ENCODE measurements at places on chromosomes 5 and 9.

DNA sequence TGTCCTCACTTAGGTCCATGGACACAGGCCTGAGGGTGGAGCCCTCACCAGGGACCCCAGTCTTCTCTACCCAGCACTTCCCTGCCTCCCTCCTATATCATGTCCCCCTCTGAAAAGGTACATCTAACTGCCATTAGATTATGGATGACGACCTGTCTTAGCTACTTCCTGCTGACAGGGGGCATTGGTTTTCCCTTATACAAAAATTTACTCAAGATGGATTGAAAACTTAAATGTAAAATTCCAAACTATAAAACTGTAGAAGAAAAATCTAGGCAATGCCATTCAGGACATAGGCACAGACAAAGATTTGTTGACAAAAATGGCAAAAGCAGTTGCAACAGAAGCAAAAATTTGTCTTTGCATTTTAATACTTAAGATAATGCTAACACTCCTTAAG is 623.2 kb upstream of the FAM174A start:
- no peak for DNase-seq

DNA sequence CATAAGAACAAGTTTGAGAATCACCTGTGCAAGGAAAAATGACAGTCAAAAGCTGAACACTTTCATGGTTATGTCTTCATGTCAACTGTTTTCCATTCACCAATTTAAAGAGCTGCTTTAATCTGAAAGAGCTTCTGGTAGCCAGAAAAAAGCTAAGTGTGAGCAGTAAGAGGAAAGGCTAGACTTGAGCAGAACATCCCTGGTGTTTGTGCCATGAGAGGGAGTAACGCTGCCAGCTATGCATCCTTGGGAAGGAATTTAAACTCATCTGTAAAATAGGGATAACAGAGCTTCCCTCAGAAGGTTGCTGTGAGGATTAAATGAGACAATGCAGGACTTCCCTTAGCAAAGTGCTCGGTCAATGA is 193.7 kb downstream of the MAPKAP1 start:
- no peak for DNase-seq

DNA sequence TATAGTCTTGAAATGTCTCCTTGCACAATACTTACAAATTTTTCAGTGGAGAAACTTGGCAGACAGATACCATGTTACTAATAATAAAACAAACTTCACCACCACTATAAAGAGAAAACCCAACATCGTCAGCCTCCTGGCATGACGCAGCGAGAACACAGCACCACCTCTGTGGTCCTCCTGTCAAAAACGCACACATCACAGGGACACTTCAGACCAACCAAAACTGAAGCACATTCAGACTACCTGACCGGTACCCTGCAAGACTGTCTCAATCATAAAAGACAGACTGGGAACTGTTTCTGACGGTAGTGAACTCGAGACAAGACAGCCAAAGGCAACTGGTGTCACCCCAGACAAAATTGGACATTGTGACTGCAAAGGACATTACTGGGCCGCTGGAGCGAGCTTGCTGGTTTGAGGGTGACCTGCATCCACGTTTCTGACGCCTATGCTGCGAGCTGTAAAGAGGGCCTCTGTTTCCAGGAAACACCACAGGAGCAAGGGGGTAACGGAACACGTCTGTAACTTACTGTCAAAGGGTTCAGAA is 34.4 kb downstream of the NSUN2 start:
- DNase-seq: no peak

DNA sequence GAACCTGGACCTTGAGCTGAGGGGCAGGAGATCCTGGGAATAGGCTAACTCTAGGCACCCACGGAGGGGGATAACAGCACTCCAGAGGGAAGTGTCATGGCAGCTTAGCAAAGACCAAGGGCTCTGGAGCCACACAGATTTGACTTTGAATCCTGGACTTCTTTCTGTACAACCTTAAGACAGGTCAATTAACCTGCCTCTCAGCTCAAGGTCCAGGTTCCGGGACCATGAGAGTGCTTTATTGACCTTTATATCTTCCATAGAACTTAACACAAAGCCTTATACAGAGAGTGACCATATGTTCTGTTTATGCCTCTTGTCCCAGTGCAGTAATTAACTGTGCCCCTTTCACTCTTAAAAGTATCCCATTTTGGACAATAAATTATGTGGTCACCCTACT is 90.5 kb upstream of the LRRTM2 start:
- DNase-seq: no peak

GRCh38 chr9:38149647-38150046 is 80.6 kb upstream of the SHB start:
- DNase-seq: no peak

DNA sequence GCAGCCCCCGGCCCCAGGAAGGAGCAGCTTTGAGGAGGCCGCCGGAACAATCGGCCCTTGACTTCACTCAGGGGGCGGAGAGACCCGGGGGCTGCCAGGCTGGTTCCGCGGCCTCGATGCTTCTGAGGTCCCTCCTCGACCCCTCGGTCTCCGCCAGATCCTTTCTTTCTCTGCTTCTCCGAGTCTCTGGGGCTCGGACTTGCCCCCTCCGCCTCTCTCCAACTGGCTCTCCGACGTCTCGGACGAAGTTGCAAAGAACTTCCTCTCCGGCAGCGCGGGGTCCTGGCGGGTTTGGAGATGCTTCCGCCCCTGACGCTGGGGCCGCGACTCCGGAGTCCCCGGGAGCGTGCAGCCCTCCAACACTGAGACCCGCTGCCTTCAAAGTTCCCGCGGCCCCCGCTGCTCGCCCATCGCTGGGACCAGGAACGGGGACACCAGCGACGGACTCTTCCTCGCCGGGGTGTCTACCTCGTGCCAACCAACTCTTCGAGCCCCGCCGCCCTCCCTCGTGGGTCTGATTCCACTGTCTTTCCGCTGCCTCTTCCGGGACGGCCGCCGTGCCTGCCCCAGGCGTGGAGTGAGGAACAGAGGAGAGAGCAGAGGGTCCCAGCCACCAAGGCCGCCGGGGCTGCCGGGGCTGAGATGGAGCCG is 7.0 kb downstream of the PAX5 start:
- DNase-seq: no peak

GRCh38 chr5:21686706-21687105 is 1166.4 kb downstream of the CDH12 start:
- no peak for DNase-seq

DNA sequence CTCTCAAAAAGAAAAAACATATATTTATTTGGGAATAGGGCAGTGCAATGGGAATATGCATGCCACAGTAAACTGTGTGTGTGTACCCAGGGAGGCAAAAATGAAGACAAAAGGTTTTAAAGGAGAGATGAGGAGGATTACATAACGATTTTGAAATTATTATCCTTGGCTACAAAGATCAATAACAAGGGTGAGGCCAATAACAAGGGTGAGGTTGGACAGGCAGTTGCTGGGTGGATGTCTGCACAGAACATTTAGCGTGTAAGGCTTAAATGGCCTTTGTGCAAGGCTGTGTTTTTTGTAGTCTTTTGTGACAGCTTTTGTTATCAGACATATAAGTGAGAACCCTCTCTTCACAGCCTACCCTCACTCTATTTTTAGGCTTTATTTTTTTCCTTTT is 114.0 kb downstream of the JMY start:
- no peak for DNase-seq

Data from kidney epithelial cell (primary cell).